ENCODE measurements at places on chromosomes 4 and X.

- DNase-seq = no peak
Observed at GRCh38 chr4:77263247-77263646, 106.2 kb downstream of the CCNG2 start.

DNA sequence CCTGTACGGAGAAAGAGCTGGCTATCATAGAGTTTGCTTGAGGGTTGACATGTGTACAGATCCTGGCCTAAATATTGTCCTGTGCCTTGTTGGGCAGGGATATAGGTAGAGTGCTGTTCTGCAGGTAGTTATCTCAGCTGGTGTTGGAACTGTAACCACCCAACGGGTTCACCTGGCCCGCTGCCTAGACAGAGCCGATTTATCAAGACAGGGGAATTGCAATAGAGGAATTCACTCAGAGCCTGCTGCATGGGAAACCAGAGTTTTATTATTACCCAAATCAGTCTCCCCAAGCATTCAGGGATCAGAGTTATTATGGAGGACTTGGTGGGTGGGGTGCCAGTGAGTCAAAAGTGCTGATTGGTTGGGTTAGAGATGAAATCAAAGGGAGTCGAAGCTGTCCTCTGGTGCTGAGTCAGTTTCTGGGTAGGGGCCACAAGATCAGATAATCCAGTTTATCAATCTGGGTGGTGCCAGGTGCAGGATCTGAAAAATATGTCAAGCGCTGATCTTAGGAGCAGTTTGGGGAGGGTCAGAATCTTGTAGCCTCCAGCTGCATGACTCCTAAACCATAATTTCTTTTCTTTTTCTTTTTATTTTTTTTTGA lies 42.5 kb upstream of the XIAP start:
- DNase-seq = no peak

- no peak for DNase-seq
Observed at GRCh38 chr4:20868108-20868507, 167.8 kb downstream of the PACRGL start.

DNA sequence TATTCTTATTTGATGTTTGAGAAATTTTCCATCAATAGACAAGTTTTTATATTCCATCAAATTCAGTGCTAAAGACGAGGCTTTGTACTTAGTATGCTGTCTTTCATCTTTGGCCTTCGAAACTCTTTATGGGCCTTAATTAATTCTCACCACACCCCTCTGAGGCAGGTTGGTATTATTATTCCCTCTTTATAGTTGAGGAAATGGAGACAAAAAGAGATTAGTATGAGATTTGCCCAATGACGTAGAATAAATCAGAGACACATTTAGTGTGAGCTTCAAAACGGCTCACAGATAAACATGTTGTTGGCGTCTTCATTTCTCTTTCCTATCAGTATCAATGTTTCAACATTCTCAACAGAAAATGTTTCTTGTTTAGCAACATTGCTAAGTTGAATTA lies 35.9 kb upstream of the PTPN13 start:
- no peak for DNase-seq

DNA sequence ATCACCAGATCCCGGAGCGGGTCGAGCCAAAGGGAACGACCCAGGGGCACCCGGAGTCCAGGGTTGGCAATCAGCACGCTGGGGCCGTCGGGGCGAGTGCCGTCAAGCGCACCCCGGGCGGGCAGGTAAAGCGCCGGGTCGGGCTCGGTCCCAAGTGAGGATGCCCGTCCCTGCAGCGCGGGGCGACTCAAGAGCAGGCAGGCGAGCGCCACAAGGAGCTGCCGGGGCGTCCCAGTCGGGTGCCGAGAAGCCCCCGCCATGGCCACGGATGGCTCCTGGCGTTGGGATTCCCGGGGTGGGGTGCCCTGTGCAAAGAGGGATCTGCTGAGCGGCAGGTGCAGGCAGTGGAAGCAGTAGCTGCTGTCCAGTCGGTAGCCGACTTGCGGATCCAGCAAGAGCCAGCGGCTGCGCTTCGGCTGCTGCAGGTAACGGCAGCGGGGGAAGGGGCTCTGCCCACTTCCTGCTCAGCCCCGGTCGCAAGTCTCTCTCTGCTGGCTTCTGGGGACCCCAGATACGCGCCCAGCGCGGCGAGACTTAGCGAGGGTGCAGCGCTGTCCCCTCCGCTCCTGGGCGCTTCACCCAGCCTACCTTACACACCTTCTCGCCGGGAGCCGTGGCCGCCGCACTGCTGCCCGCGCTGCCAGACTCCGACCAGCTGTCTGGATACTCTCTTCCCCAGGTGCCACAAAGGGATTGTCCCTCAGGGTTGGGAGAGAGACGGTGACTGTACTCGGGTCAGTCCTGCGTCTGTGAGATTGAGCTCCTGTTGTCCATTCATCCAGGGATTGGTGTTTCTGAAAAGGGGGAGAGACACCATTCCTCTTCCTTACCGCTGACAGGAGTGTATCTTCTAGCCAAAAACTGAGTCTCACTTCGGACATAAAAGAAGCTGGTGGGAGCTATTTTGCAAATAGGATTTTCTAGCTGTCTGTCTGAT lies at the start of gene FREM3:
FREM3 (minus strand) TSS at position 260 of the 937 bp plus-strand sequence; CDS start at position 260, 0 bp downstream.
- DNase-seq = no peak

DNA sequence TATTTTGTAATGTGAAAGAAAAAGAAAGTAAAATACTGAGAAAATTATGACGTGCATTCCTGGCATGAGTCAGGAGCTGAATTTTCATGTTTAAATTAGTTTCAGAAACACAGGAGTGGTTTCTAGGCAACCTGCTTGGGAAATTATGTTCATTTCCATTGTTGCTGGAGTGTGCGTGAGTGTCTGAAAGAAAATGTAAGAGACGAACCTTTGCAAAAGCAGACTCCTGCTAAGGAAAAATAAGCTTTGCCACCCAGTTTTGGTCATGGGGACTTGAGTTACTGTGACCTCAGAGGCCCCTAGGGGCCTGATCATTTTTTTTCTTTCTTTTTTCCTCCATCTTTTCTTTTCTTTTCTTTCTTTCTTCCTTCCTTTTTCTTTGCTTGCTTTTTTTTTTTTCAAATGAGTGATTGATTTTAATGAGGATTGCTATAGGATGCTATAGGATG lies 18.8 kb upstream of the CHRNA9 start:
- DNase-seq = no peak

DNA sequence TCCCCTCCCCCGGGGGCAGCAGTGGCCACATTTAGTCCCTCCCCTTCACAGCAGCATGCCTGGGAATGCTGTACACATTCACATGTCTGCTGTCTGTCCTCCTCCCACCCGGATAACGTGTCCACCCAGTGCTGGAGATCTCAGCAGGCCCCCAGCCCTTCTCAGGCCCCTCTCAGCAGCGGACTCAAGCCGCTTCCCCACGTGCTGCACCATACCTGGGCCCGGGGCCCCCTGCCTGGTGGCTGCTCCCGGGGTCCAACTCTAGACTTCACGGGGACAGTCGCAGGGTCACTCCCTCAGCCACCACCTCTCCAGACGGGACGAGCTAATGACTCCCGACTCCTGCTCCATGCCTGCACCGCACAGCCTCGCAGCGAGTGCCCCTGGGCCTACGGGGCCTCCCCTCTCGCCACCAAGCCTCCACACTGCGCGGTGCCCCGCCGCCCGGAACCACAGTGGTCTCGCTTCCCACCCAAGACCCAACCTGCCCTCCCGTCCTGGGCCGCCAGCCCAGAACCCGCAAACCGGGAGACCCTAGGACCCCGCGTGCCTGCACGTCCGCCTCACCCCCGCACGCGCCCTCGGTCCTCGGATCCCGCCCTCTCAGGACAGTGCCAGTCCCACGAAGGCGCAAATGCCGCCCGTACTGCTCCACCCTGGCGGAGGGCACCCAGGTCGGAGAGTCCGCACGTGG lies 1.3 kb upstream of the PCGF3 start:
- no peak for DNase-seq

DNA sequence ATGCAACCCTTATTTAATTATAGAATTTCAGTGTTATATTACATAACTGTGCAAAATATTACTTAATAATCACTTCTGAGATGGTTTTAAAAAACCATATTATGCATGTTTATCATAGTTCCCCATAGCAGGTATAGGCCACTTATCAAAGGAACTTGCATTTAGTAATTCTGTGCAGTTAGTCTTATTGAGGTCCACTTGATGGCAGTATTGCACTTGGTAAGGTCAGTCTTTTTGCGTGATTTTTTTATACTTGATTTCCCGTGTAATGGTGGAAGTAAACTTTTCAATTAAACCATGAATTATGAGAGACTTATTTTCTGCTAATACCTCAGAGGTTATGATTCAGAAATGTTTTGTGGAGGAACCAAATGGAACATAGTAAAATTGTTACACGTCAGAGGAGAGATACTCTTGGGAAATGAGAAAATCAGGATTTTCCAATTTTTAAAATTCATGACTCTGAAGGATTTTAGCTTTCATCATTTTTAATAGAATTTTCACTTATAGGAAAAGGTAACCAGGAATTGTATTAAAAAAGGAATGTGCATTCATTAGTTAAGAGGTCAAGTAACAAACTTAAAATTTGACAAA lies 230.0 kb downstream of the CCSER1 start:
- DNase-seq = no peak

DNA sequence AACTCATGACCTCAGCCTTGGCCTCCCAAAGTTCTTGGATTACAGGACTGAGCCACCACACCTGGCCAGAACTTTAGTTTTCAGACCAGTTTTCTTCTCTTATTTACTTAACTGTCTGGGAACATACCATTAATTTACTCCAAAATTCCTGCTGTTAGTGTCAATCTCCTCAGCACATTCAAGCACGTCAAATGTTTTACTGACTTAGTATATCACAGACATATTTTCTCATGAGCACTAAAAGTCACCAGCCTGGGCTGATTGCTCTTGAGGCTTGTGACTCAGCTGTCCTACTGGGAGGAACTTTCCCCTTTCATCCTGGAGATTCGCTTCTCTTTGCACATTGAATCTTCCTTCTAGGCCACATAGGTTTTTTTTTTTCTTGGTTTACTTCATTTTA lies 109.6 kb downstream of the PCDH18 start:
- no peak for DNase-seq

DNA sequence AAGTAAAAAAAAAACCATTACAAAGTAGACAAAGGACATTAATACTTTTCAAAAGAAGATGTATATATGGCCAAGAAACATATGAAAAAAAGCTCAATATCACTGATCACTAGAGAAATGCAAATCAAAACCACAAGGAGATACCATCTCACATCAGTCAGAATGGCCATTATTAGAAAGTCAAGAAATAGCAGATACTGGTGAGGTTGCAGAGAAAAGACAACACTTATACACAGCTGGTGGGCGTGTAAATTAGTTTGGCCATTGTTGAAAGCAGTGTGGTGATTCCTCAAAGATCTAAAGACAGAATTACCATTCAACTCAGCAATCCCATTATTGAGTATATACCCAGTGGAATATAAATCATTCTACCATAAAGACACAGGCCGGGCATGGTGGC lies 39.3 kb downstream of the TASL start:
- no peak for DNase-seq

- no peak for DNase-seq
Observed at GRCh38 chrX:17299206-17299605, 75.8 kb upstream of the NHS start.

DNA sequence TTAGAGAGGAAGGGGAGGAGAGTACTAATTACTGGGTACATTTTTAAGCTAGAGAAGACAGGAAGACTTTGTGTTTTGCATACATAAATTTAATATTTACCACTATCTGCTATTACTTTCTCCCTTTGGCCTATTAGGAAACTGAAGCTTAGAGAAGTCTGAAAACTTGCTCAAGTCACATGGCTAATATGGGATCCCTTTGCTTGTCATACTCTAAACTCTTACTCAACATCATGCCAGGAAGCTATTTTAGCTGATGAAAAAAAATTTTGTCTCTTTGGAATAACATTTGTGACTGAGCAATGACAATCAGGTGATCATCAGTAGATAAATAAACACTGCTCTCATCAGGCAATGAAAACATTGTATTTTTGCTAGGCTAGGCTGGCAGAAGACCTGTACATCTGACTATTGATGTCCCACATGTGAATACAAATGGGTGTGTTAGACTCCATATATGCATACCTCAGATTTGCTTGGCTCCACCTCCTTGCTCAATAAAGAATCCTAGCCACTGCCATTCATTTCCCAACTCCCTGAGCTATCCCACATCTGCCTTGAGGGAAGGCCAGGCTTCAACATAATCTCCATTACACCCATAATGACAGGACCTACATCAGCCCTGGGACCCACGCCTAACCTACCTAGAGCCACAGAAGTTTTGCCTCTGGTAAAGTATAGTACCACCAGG lies 17.0 kb upstream of the DCLK2 start:
- DNase-seq = no peak

DNA sequence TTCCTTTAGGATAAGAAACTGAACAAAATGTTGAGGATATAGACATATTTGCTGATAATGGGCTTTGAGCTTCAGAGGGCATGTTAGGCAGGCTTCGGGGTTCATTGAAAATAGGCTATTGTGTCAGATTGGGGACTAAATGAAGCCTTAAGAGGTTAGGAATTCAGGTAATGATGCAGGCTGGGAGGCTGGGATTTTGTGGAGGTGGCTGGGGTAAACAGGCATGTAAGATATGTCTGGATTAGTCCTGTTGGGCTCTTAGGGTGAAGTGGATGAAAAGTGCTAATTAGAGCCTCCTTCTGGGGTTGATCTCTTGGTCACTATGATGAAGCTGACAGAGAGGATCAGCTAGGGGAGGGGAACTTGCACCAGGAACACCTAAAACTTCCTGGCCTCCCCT lies 80.2 kb upstream of the ESX1 start:
- no peak for DNase-seq

- DNase-seq = no peak
Observed at GRCh38 chr4:123480706-123481418, 84.3 kb downstream of the SPRY1 start.

Data from activated effector memory CD4-positive, alpha-beta T cell treated with Interleukin-2 at 50 U/mL for 16 hours (primary cell).